ENCODE measurements at places on chromosomes 3 and 15.

DNA sequence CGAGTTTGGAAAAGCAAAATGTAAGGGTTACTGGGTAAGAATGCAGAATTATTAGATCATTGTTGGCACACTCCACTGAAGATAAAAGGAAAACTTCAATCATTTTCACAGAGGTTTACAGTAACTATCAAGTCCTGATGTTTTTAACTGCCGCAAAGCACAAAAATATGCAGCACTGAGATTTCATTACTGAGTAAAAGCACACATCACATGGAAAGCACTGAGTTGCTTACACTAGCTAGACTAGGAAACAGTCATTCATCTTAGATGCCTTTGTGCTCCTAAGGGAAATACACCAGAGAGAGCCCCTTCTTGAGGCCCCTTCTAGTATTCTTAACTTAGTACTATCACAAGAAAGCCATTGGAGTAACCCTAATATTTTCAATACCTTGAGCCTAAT lies 11.8 kb upstream of the P2RY1 start:
- no peak for DNase-seq

DNA sequence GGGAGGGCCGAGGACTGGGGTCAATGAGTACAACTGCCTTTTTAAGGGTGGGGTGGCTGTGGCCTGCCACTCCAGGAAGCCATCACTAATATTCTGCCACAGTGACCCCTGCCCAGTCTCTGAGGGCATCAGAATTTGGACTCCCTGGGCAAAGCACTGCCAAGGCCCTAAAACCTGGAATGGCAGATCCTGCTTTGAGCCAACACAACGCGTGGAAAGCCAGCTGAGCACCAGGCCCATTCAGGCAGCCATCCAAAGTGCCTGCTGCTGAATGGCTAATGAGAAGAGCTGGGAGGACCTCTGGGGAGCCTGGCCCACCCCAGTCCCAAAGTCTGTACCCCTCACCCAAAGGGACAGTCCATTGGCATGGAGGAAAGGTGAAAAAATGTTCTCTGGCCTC lies 5.0 kb downstream of the TWF2 start:
- DNase-seq = no peak

DNA sequence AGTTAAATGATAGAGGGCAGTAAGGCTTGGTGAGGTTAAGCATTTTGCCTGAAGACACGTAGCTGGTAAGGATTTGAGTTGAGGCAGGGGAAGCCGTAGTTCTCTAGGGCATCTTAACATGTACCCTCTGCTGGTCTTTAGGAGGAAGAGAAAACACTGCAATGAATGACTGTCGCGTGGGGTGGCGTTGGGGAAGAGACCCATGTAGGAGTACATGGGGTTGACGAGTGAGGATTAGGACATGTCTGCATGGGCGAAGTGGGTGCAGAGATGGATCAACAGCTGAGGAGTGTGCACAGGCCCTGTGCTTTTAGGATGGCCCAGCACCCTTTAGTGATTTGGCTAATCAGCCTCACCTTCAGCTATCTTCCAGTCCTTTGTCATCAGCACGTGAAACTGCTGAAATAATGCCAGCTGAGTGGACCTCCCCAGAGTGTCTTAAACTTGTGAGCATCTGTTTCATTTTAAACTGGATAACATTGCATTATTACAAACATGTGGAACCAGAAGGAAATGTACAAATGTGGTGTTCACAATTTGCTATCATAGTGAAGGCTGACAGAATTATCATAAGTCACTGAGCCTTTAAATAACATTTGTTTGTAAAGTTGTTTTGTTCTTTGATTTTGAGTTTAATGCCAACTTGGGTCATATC lies 15.3 kb downstream of the P2RY14 start:
- no peak for DNase-seq

GRCh38 chr15:53448232-53449015 lies 311.0 kb downstream of the WDR72 start:
- DNase-seq = no peak

DNA sequence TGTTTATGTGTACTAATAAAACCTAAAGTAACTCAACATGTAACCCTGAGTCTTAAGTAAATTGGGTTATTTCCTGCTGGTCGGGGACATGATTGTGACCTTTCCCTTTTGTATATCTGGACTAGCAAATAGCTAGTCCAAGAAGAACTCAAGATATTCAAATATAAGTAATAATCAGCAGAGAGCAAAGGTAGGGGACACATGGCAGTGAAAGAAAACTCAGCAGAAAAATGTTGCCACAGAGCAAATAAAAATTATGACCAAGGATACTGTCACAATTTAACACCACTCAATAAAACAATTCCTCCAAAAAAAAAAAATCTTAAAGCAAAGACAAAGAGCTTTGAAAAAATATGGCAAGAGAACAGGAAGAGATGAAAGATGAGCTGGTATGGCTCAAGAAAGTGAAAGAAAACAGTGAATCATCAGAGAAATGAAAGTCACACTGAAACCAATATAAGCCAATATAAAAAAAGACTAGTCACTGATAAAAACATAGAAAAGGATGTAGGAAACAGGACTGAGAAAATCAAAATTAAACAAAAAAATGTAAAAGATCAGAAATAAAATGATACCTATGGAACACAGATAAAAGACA lies 43.4 kb downstream of the HLTF start:
- no peak for DNase-seq

GRCh38 chr3:15808679-15809310 lies 11.0 kb upstream of the ANKRD28 start:
- DNase-seq = no peak

GRCh38 chr3:123652342-123652984 lies 67.6 kb upstream of the HACD2 start:
- peak; percentile 73 for DNase-seq

GRCh38 chr3:178263236-178263916 lies 272.9 kb upstream of the KCNMB2 start:
- DNase-seq = no peak

GRCh38 chr3:94423578-94423977 lies 360.7 kb downstream of the NSUN3 start:
- no peak for DNase-seq

GRCh38 chr3:46693892-46694226 lies 380 bp upstream of the ALS2CL start:
- no peak for DNase-seq

DNA sequence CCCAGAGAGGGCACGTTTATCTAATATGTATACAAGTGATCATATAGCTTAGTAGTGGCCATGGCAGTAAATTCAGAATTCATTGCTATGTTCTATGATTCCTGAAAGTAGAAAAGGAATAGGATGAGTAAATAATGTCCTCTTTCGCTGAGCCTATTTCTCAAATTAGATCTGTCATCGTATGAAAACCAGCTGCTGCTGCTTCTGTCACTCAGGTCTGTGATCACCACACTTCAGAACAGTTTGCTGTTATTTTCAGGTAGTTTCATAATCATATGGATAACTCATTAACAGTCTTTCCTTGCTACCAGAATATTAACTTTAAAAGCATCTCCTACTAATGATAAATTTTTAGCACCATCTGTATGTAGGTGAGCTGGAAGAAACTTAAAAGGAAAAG lies 289.1 kb upstream of the AZI2 start:
- no peak for DNase-seq

- no peak for DNase-seq
Observed at GRCh38 chr15:96328181-96328876, 2.2 kb upstream of the NR2F2 start.

DNA sequence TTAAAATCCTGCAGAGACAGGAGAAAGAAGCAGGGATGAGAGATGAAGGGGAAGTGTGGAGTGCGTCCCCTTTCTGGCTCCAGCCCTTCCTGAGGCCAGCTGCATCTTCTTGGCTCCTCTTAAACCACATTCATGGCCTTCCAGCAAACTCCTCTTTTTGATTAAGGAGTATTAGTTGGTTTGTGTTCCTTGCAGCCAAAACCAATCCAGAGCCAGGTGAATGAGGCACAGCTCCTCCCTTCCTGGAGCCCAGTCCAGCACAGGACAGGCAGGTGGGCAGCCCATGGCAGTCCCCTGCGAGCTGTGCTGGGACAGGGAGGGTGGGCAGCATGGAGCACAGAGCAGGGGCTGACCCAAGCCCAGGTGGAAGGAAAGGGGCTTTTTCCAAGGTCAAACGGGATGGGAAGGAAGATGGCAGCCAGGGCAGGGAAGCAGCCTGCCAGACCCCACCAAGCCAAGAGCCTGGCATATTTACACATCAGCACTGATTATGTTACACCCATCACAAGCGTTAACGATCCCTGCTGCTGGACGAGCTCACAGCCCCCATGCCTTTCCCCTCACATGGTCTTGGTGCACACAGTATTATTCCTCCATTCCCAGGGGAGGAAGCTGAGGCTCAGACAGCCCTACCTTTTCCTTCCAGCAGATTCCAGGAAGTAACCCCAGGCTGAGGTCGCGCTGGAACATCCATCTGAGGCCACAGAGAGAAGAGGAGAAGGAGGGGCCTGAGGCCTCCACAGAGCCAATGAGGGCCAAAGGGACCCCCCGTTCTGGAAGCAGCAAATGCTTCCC lies 175.6 kb downstream of the SMAD6 start:
- no peak for DNase-seq

DNA sequence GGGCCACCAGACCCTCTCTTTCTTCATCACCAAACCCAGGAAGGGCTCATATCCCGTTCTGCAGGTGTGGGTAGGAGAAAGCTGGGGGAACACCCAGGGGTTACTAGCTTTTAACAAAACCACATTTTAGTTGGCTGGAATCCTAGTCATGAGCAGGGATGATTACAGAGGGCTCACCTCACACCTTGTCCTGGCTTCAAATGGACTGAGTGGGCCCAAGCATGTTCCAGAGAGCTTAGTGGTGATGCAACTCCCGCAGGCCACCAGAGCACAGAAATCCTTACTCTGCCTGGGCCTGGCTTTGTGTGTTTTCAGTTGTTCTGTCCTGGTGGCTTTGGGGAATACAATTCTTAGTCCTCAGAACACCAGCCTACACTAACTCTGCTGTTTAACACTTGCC lies 56.8 kb upstream of the RYK start:
- no peak for DNase-seq

DNA sequence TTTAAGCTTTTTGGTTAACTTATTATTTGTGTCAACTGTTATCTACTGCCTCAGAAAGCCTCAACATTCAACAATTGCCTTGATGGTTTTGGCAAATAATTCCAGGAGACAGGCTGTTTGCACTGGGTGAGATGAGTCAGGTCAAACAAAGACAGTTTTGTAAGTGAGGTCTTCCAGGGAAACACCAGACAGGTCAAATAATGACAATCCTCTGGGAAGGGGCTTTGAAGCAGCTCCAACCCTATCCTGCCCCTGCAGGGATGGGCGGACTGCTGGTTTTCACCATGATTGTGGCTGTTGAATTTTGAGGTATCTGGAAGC lies 79.4 kb upstream of the PRR23E start:
- DNase-seq = no peak

GRCh38 chr3:160566499-160566898 lies 1.1 kb upstream of the KPNA4 start:
- DNase-seq = no peak

- DNase-seq = no peak
Observed at GRCh38 chr15:41180206-41180789, 50.3 kb downstream of the EXD1 start.

GRCh38 chr3:121834157-121834670 lies 646 bp downstream of the IQCB1 start:
- no peak for DNase-seq

Data from progenitor cell of endocrine pancreas (in vitro differentiated cells).